ENCODE measurements at places on chromosomes 6 and 20.

GRCh38 chr20:9977629-9978028 lies 57.2 kb upstream of the ANKEF1 start:
- no peak for DNase-seq

DNA sequence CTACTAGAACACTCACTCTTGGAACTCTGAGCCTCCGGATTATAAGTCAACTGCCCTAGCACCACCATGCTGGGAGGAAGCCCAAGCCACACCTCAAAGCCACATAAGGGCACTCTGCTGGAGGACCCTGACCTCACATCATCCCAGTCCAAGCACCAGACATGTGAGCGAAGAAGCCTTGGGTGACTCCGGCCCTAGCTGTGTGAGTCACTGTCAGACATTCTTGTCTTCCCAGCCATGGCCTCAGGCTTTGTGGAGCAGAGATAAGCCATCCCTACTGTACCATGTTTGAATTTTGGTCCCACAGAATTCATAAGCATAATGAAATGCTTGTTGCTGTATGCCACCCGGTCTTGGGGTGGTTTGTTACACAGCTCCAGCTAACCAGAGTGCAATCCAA lies 247.7 kb downstream of the SOD2 start:
- no peak for DNase-seq

- DNase-seq, result no peak
Observed at GRCh38 chr6:13072686-13073347, 255.5 kb downstream of the TBC1D7 start.

- no peak for DNase-seq
Observed at GRCh38 chr6:9789201-9789600, 625.7 kb downstream of the TFAP2A start.

- DNase-seq, result no peak
Observed at GRCh38 chr6:40972814-40973213, 66.2 kb downstream of the UNC5CL start.

DNA sequence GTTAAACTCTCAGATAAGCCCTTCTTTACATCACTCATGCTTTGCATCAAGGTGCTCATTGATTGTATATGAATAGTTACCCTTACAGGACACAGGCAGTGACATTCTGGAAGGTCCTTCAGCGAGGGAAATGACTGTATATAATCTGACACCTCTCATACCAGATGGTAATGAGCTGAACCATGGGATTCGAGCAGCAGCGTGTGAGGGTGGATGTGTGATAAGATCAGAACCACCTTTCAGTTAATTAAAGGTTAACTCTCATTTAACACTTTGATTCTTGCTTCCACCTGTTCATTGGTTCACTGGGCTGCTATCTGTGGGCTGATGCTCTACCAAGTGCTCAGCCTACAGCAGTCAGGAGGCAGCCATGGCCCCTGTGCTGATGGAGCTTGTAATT lies 24.2 kb downstream of the NEDD9 start:
- no peak for DNase-seq

DNA sequence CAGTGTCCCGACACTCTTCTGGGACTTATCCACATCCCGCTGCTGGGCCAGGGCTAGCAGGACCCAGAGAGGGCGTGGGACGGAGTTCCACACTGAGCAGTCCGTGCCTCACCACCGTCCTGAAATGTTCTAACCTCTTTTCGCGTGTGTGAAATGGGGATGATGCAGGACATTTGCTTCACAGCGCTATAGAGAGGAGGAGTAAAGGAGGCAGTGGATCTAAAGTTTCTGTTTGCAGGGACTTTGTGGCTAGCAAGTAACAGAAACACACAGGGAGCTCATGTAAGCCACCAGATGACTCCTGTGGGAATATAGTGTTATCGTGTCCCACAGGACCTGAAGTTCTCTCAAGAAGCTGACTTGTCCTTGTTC lies 634 bp downstream of the ITPA start:
- DNase-seq, result no peak

DNA sequence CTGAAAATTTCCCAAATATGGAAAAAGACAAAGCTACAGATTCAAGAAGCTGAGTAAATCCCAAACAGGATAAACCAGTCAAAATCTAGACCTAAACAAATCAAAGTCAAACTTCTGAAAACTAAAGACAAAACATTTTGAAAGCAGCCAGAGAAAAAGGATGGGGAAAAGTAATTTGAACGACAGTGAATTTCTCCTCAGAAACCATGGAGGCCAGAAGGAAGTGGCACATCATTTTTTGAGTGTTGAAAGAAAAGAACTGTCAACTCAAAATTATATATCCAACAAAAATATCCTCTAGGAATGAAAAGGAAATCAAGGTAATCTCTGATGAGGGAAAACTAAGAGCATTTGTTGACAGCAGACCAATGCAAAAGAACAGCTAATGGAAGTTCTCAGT lies 6.8 kb downstream of the RAB23 start:
- no peak for DNase-seq

DNA sequence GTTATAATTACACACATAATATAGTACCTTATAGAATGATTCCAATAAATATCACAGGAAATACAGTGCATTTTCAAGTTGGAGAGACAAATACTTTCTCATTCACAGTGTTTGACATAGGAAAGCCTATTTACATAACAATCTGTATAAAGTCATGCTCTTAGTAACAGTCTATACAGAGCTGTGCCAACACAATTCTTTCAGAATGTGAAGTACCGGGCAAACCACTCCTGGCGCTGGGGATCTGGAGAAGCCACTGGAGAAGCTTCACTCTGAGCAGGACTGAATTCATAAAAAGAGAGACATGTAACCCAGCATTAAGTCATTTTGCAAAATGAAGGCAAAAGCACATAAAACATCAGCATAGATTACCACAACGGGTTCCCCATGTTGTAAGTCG lies 24.9 kb upstream of the MCM9 start:
- DNase-seq, result no peak

DNA sequence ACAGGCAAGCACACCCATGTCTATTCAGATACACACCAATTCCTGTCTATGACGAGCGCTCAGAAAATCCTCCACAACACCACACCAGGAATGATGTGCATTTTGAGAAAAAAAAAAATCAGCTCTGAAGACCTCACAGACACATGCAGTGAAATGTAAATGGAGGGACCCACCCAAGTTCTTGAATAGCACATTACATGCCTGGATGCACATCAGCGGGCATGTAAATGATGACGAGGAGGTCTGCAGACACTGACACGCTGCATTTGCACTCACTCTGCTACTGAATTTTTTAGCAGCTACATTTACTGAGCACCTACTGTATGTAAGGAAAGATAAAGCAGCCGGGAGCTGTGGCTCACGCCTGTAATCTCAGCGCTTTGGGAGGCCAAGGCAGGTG lies 14.7 kb downstream of the NRSN2 start:
- DNase-seq, result no peak

DNA sequence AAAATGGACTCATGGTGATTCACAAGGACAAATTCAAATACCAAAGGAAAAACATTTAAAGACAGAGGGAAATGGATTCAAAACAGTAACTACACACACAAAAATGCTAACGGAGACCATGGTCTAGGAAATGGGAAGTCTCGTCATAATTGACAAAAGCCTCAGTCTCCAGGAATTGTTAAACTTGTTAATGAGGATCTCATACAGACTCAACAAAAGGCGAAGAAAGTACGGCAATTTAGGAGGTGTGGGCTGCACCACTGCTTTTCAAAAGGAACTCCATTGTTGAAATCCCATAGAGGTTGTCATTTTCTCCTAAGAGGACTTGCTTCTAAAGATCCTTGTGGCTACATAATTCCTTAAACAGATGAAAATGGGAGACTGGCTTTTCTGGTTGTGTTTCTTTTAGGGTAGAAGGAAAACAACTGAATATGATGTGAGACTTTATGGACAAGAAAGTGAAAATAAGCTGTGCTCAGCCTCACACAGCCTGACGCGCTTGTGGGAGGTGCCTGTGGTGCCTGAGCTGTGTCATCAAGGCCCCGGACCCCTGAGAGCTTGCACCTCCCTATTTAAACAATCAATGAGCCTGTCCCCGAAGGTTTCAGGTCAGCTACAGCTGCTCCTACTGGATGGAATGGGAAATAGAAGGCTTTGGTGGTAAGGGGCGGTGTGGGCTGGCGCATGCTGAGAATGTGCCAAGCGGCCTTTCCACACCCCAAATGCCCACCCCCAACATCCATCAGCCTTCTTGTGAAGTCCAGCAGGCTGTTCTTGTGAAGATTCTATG lies 2.5 kb upstream of the CLDN20 start:
- DNase-seq, result no peak

GRCh38 chr20:49132995-49133478 lies 55.1 kb downstream of the STAU1 start:
- DNase-seq, result peak; percentile 18

- DNase-seq, result no peak
Observed at GRCh38 chr6:10424040-10424439, 9.2 kb upstream of the TFAP2A start.

DNA sequence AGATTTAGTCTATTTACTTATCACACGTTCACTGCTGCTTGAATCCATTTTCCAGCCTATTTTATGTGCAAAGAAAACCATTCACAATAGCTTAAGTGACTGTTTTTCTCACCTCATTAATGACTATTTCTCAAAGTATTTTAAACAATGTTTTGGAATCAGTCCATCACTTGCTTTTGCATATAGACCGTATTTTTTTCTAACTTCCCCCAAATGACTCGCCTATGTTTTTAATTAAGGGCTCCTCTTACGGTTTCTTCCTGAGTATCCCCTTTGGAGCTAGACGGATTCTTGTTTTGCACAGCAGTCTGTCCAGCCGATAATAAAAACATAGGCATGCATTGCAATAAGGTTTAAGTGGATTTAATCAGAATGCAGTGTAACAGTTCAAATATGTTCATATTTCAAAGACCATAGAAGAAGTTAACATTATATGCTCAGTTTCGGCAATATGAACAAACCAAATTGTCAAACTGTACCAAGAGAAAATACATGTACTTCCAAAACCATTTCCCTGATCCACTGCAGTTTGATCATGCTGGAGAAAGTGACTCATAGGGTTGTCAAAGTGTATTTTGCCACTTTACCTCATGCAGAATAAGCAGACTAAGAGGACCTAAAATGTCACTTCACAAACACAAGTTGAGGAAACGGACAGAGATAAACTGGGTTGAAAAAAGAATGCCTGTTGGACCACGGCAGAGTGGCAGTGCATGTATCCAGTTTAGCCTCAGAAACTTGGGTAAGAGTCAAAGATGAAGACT lies 66.4 kb downstream of the HMGN3 start:
- DNase-seq, result peak; percentile 1

DNA sequence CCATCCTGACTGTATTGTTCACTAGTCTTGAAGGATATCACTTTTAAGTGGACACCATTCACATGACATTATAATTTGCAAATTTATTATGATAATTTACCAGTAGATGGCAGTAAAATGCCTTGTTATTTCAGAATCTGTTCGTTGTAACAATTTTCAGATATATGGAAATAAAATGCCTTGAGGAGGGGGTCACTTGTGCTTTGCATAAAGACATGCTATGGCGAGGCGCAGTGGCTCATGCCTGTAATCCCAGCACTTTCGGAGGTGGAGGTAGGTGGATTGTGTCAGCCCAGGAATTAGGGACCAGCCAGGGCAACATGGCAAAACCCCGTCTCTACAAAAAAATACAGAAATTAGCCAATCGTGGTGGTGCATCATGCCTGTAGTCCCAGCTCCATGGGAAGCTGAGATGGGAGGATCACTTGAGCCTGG lies 9.0 kb upstream of the NCOA6 start:
- DNase-seq, result peak; percentile 22

DNA sequence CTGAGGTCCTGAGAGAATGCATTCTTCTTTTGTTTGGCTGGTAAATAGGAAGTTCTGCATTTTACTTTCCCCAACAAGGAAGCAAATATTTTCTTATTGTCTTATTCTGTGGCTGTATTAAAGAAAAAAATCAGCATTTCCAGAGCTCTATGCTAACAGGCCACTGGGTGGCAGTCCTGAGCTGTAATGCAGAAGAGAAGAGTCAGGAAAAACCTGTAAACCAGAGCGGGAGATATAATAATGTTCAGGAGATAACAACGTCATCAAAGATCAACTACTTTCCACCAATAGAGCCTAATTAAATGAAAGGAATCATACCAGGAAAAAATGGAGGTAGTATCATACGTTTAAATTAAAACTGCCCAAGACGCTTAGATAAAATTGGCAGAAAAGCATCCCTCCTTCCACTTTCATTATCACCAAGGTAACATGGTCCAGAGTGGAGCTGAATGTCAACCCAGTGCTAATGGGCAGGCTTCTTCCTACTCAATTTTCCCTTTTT lies 55.6 kb upstream of the CARMIL1 start:
- DNase-seq, result peak; percentile 45

DNA sequence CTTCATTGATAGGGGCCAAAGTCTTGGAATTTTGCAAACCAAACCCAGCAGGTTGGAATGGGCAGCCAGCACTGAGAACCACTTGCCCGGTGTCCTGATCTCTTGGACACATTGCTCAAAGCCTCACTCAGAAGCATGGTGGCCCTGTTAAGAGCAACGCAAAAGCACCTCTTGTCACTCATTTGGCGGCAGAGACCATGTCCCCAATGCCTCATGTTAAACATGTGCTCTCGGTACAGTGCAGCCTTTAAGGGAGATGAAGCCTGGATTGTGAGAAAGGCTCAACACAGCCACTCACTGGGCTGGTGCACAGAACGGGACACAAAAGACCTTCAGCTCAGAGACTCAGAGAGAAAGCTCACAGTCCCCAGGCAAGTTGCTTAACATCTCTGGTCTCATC lies 298.4 kb upstream of the PRDM1 start:
- no peak for DNase-seq

GRCh38 chr20:50130995-50131394 lies 18.0 kb upstream of the UBE2V1 start:
- DNase-seq, result no peak

- no peak for DNase-seq
Observed at GRCh38 chr20:59777331-59777725, 156.1 kb downstream of the SYCP2 start.

- no peak for DNase-seq
Observed at GRCh38 chr6:43172104-43173007, 1.3 kb downstream of the SRF start.

DNA sequence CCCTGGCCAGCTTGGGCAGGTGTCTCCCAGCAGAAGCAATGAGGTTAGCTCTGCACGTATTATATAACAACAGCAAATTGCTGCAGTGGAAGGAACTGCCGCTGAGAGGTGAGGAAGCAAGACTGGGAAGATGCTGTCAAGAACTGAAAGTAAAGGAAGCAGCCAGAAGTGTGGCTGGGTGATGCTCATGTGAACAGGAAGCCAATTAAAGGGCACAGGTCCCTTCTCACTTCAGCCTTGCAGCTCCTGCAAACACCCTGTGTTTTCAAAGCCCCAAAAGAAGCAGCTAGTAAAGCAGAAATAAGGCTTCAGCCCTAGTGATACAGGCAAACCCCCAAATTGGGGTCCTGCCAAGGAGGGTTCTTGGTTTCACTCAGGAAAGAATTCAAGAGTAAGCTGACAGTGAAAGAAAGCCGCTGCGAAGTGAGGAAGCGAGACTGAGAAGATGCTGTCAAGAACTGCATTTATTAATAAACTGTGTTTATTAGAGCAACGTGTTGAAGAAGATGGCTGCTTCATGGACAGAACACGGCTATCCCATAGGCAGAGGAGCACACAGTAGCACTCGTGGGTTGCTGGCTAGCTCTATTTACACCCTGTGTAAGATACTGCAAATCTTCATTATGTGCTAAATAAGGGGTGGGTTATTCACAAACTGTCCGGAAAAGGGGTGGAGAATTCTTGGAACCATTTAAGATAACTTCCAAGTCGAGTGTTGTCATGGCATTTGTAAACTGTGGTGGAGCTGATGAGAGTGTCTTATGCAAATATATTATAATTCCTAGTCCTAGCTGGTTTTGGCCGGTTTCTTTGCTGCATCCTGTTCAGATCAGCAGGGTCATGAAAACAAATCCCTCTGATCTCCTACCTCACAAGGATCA lies 152.2 kb downstream of the LINC00237 start:
- DNase-seq, result no peak

Measured in Panc1 (cell line).